HT-29 (cell line): ENCODE measurements at places on chromosomes 11 and 22. TPM values are rescaled to one million over a fixed set of nuclear protein-coding genes. Genes with fewer than 3 reads are reported as not detected.

- DNase-seq: peak; percentile 94
Observed at GRCh38 chr11:76445121-76446084, 585 bp downstream of the EMSY start.

DNA sequence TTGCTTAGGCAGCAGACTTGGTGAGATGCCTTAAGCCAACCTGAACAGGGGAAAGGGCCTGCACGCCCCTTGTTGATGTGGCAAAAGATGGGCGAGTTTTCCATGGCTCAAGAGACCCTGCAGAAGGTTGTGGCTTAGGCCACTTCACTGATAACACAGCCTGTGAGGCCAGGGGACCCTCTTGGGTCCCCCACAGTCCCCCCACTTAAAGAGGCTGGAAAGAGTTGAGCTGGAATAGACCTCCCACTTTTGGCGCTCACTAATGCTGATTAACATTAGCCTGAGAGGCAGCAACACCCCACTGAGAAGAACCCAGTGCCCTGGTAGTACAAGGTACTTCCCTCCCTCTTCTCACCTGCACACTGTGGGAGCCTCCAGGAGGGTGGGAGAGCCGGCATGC, 107.5 kb downstream of the TRIM29 start:
- DNase-seq: no peak

- no peak for DNase-seq
Observed at GRCh38 chr11:64095949-64096348, 60.2 kb downstream of the FLRT1 start.

The OR2D2 gene
- total RNA-seq: 0.37 TPM in 1 of 2 replicates, not detected in the other

DNA sequence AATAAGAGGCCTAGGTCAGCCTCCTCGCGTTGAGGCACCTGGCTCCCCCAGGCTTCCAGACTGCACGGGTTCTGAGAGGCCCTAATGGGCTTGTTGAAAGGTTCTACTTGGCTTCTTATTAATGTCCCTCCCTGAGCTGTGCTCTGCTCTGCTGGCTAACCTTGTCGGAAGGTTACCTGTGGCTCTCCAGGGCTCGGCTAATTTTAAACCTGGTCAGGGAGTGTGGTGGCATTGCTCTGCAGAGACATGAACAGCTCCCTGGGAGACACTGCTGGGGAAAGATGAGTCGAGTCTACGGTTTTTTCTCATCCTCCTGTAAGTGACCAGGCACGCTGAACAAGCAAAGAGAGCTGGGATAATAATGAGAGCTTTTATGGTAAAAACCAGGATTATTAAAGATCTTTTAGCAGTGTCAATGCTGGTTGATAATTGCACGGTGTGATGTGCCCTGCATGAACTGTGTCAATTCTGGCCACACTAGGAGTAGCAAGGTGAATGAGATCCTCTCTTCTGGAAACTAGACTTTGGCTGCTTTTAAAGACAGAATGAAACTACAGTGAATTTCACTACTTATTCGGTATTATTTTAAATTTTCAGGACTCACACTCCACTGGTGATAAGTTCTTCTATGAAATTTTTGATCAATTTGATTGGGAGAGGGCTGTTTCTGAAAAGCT, 70.7 kb downstream of the TEAD1 start:
- DNase-seq: peak; percentile 63

- peak; percentile 89 for DNase-seq
Observed at GRCh38 chr11:126963603-126964363, 36.8 kb downstream of the KIRREL3 start.

The RAG1 gene
- 0.05 and 0.18 TPM in 2 replicates for total RNA-seq

- peak; percentile 95 for DNase-seq
Observed at GRCh38 chr11:65422633-65423515, at the start of gene NEAT1. Gene NEAT1 (plus strand): TSS chr11:65422798.

DNA sequence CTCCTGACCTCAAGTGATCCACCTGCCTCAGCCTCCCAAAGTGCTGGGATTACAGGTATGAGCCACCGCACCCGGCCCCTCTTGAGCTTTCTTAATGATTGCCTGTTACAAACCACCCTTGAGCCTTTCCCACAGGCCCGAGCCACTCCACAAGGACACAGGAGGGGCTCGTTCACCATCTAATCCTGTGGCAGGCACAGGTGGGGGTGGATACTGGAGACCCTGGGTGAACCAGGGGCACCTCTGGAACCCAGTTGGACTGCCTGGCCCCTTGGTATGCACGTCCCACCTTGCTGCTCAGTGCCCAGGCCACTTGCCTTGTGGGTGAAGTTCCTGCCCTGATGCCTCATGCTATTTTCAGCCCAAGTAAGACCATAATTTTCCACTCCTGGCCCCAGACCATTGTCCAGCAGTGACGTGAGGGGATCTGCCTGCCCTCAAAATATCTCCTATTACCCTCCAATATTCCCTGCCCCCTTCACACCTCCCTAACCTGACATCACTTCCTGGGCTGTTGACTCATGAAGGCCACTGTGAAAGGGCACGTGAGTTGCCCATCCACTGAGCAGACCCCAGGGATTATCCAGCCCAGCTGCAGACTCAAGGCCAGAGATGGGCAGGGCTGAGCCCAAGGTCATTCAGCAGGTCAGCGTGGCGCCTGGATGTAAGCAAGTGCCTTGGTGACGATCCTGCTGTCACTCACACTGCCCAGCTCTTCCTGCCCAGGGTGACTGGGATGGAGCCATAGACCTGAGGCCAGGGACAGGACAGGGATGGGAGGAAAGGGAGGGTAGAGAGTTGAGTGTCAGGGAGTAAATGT, 19.6 kb downstream of the P2RY2 start:
- no peak for DNase-seq
